Dermis blood vessel endothelial cell (primary cell): ENCODE measurements at places on chromosomes 13 and 19. TPM values are rescaled to one million over a fixed set of nuclear protein-coding genes. Genes with fewer than 3 reads are reported as not detected.

- DNase-seq: no peak
These were observed 116.6 kb upstream of the KLF12 start for GRCh38 chr13:74250738-74251190.

- peak; percentile 34 for DNase-seq
These were observed 4.3 kb downstream of the GDF15 start for GRCh38 chr19:18390065-18390907.

GRCh38 chr13:44879452-44880058, 109.7 kb downstream of the NUFIP1 start:
- DNase-seq: peak; percentile 74

DNA sequence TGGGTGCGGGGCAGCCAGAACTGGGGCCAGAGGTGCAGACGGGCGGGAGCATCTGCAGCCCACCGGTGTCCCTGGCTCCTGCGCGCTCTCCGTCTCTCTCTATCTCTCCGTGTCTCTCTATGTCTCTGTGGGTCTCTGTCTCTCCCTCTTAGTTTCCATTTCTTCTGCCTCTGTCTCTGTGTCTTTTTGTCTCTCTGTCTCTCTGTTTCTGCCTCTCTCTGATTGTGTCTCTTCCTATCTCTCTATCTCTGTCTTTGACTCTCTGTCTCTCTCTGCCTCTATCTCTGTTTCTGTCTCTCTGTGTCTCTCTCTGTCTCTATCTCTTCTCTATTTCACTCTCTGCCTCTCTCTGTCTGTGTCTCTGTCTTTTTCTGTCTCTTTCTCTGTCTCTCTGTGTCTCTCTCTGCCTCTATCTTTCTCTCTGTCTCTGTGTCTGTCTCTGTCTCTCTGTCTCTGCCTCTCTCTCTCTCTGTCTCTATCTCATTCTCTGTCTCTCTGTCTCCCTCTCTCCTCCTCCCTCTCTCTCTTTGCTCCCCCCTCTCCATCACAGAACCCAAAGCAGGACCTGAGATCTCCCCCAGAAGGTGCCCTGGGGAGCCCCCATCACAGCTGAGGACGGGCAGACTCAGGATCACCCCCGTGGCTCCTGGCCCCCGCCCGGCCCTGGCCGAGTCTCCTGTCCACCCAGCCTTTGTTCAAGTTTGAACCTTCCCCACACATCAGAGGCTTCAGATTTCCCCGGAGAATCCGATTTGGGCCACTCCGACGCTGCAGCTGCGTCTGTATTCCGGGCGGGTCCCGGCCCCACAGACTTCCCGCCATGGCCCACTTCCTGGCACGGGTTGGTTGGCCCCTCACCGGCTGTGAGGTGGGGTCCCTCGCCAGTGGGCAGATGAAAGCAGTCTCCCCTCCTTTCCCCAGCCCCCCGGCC, 48.6 kb upstream of the TCF3 start:
- DNase-seq: no peak

DNA sequence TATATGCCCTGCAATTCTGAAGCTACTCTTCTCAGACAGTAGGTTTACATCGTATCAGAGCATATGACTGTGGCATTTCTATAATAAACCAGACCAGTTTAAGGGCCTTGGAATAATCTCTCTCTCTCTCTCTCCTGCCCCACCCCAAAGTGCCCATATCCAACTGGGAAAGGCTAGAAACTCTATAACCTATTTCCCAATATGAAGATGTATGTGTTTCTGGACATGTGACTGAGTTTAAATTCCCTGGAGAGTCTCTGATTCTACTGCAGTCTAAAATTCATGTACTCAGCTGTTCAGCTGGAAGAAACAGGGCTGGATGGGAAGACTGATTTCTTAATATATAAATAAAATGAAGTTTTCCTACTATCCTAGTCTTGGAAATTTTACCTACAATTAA, 91.9 kb upstream of the MBNL2 start:
- DNase-seq: no peak

GRCh38 chr19:28018499-28018898, 1194.5 kb downstream of the UQCRFS1 start:
- DNase-seq: no peak

- no peak for DNase-seq
These were observed 21.2 kb downstream of the HNRNPM start for GRCh38 chr19:8466018-8466417.

DNA sequence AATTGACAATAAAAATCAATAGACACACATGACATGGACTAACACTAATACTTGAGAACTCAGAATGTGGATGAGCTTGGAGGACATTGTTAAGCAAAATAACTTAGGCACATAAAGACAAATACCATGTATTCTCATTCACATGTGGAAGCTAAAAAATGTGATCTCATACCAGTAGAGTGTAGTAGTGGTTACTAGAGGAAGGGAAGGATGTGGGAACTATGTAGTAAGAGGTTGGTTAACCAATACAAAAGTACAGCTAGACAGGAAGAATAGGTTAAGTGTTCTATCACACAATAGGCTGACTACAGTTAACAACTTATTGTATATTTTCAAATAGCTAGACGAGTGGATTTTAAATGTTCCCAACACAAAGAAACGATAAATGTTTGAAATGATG, 415.8 kb upstream of the KLF12 start:
- DNase-seq: no peak

GRCh38 chr19:30345686-30346085, 26.5 kb upstream of the ZNF536 start:
- DNase-seq: no peak

- no peak for DNase-seq
These were observed 160.3 kb downstream of the ITGBL1 start for GRCh38 chr13:101612735-101613134.

DNA sequence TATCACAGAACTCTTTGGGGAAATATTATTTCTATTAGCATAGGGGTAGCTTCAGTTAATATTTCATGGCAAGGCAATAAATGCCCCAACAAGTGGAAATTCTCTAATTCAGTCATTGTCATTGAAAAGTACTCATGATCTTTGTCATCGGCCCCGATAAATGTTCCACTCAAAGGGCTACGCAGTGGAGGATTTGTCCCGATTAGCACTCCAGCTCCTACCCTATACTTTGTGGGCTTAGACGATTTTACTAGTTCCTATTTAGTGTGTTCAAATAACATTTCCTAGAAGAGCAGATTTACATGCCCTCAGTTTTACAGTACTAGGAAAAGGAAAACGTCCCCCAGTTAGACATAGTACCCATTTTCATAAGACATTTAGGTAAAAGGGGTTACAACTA, 38.0 kb upstream of the ATP12A start:
- DNase-seq: no peak

DNA sequence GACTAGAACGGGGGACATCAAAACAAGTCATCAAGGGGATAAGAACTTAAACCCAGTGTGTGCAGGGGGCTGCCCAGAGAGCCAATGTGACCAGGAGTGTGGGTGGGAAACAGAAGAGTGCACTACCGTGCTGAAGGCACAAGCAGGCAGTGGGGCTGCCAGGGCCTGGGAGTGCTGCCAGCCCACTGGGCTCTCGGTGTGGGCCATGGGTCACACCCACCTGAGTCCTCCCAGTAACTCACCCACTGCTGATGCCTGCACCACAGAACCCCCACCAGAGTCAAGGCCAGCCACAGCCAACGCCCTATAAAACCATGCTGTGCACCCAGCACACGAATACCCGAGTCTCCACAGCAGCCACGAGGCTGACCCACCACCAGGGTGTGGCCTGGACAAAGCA, 8.5 kb downstream of the MED26 start:
- DNase-seq: no peak

DNA sequence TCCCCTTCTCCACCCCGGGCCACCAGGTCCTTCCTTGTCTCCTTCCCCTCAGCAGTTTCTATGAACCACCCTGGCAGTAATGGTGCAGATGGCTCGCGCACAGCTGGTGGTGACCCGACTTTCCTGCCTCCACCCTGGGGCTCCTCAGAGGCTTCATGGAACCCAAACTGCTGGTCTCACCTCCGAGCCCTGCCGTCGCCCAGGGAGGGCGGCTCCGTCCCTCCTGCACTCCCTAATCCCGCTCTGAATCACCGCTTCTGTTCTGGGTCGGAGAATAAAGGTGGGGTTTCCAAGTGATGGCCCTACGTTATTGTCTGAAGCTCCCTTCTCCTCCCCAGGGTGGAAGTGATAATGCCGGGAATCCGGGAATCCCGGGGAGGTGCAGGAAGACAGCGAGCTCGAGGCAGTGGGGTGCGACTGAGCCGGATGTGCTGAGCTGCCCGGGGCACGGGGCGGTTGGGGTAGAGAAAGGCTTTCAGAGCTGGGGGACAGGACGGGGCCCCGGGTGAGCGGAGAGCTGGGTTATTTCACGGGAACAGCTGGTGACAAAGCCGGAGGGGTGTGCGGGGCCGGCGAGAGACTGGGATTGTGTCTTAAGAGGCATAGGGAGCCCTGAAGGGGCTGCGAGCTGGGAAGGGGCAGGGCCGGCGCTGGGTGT, 711 bp downstream of the FUT2 start:
- no peak for DNase-seq

DNA sequence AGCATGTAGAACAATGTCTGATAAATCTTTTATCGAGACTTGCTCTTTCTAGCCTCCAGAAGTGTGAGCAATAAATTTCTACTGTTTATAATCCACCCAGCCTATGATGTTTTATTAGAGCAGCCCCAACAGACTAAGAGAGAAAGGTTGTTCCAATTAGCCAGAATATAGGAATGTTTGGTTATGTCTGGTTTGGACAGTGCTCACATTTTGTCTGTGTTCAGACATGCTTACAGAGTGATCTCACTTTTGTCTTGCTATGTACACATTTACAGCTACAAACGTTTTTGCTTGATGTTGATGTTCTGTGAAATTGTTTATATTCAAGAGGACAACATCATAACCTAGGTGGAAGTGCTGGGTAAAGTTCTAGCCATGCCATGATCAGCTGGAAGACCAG, 18.0 kb upstream of the EVI5L start:
- DNase-seq: no peak

DNA sequence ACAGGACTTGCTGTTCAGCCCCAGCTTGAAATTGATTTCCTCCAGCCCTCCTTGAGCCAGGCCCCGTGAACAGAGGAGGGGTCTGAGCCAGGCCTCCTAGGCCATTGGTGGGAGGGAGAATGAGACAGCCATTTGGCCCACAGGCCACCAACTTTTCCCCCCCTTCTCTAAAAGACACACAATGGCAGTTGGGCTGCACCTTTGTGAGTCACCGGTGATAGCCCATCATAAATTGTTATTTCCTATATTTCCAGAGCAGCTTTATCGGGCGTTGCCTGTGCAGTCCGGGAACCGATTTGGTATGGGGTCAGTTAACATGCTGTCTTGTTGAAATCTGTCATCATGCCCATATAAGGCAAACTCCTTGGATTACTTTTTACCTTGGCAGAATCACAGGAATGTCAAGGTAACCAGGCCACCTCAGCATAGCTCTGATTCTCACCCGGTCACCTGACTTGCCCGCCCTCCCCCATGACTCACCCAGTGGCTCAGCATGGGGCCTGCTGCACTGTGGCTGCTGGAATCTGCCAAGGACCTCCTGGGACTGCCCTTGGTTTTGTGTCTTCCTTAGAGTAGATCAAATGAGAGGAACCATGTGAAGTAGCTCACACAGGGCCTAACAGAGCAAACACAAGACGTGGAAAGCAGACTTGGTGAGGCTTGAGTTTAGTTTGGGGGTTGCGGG, 36.1 kb downstream of the ACTN4 start:
- DNase-seq: peak; percentile 93

DNA sequence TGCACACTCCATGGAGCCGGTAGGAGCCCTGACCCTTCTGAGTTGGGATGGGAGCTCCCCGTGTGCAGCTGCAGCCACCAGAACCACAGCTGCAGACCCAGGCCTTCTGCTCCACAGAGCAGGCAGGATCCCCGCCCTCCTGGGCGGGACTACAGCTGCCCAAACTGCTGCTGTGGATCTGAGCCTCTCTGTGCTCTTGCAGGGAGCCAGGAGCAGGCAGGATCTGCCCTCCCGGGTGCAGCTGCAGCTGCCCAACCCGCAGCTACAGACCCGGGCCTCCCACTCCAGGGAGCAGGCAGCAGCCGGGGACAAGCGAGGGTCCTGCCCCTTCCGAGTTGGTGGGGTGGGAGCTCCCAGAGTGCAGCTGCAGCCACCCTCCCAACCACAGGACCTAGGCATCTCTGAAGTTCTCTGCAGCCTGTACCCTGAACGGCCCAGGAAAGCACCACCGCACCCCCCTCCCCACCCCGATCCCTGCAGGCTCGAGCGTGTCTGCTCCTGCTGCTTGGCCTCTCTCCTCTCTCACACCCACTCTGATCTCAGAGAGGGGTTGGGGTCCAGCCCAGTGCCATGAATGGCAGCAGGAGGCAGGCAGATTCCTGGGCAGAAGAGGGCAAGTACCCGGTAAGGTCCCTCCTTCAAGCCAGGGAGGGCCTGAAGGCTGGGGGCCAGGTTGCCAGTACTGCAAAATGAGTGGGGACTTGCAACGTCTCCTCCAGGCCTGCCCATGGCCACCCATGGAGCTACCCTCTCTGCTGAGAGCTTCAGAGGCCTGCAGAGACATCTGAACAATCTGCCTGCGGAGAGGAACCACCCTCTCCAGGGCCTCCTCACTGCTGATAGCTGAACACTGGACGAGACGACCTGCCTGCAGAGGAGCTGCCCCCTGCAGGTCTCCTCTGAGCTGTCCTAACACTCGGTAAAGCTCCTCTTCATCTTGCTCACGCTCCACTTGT, 16.4 kb upstream of the EMP3 start:
- peak; percentile 54 for DNase-seq

DNA sequence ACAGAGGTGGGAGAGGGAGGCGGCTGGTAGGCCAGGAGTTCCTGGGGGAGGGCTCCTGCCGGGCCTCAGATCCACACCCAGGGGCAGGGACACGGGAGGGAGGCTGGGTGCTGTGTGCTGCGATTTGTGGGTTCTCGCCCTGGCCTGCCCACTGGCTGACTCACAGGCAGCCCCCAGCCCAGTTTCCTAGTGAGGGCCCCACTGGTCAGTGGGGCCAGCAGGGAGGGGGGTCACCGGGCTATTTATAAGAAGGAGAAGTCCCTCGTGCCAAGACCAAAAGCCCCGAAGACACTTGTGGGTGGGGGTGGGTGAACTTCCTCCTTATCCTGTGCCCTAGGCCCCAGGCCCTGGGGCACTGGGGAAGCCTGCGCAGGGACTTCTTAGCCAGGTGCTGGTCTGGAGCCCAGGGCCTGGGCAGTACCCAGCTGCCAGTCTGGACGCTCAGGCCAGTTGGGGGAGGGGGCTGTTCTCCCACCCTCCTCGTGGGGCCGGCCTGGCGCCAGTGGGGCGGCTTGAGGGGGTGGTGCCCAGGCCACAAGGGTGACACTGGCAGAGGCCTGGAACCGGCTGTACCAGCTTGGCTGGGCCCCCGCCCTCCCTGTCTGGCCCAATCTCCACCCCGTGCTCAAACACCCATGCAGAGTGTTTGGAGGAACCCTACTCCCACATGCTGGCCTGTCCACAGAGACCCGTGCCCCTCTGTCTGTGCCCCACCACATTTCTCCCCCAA, 5.0 kb upstream of the JUNB start:
- no peak for DNase-seq

Gene BRSK1
- 0.79 and 2.2 TPM in 2 replicates for total RNA-seq

Gene HCST
- total RNA-seq: 0.19 TPM in 1 of 2 replicates, not detected in the other

Gene BRME1
- total RNA-seq: 0.37 and 0.51 TPM in 2 replicates

Gene EEF2
- total RNA-seq: 2,677 and 3,798 TPM in 2 replicates

Gene JSRP1
- total RNA-seq: 0.17 TPM in 1 of 2 replicates, not detected in the other

Gene KIRREL2
- total RNA-seq: not detected in 2 replicates

Gene CFD
- total RNA-seq: 2.5 TPM in 1 of 2 replicates, not detected in the other

Gene EFNA2
- total RNA-seq: not detected in 2 replicates

Gene NRTN
- 0.42 and 0.85 TPM in 2 replicates for total RNA-seq
